ENCODE measurements at places on chromosomes 7 and 10.

GRCh38 chr7:54596747-54597146 lies 54.6 kb downstream of the VSTM2A start:
- no peak for DNase-seq

DNA sequence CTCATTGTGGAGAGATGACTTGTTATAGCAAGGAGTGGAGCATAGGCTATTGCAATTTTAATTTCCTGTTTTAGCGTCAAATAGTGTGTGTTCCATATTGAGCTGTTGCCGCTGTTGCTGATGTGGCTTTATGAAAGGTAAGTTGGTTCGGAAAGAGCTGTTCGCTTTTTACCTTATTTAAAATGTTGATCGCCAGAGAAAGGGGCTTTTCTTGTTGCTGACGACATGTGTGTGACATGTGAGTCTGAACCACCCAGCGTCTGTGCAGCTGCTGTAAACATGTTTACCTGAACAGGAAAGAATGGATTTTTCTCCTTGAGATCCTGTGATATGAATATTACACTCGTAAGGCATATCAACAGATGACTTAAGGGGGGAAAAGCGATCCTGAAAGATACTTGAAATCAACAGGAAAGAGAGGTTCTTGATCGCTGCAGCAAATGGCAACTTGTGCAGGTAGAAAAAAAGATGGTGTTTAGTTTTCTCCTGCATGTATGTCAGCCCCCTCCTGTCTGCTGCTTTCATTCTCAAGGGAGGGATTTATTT lies 2.5 kb downstream of the ZEB1 start:
- peak; percentile 59 for DNase-seq

- no peak for DNase-seq
Measured at GRCh38 chr7:72925546-72926120, 738 bp downstream of the POM121 start.

- no peak for DNase-seq
Measured at GRCh38 chr10:3281941-3282673, 109.5 kb upstream of the PITRM1 start.

DNA sequence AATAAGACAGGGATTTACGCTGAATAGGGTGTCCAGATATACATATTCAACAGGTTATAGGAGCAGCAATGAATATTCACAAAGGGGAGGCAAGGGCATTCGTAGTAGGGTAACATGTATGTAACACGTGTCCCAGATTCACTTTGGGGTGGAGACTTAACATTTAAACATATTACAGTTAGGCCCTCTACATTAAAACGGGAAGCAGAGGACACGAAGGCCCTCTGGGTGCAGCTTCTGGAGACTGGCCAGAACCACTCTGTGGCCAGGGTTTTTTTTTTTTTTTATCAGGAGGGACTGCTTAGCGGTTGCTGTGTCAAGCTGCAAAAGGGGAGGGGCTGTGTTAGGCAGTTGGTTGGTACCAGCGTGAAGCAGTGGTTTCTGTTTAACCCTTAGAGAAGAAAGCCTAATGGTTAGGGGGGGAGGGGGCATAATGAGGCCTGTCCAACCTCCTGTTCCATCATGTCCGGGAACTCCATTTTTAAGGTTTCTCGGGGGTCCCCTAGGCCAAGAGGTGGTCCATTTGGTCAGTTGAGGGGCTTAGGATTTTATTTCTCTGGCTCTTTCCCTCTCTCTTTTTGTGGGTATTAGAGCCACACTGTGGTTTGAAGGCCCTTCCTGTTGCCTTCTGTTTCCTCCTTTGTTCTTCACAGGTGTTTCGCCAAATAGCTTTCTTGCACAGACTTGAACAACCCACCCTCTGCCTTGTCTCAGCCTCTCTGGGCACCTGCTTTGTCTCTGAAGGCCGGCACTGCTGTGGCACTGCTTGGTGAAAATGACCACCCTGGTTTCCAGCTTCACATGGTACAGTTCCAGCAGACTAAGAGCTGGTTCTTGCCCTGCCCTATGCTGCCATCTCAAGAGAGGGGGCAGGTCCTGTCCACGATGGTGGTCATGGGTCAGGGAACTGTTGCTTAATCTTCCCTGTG lies 26.4 kb downstream of the PRF1 start:
- peak; percentile 54 for DNase-seq

Measured in CD4-positive, alpha-beta T cell treated with Interferon gamma for 1 hour (primary cell).